ENCODE measurements at places on chromosomes 12 and 14.

GRCh38 chr12:113097716-113098440, 37.7 kb downstream of the RASAL1 start:
- no peak for DNase-seq

GRCh38 chr12:123657211-123657610, 13.7 kb upstream of the TCTN2 start:
- DNase-seq: no peak

GRCh38 chr14:80629606-80630005, 311.9 kb downstream of the CEP128 start:
- no peak for DNase-seq

GRCh38 chr12:64010069-64010686, 165.7 kb downstream of the SRGAP1 start:
- DNase-seq: no peak
